ENCODE measurements at places on chromosomes 2 and 18. TPM values are rescaled to one million over a fixed set of nuclear protein-coding genes. Genes with fewer than 3 reads are reported as not detected.

PDCD1 gene
- total RNA-seq, result 0.22 TPM

- H3K4me3 ChIP-seq, result no peak overlapping the region
- no peaks in the 10 kb centered on the region for H3K27me3 ChIP-seq
- no peak for DNase-seq
- peaks cover 10% of the 10 kb centered on the region for H3K4me1 ChIP-seq
- no peaks in the 10 kb centered on the region for H3K36me3 ChIP-seq
- no peak overlapping the region for H3K27ac ChIP-seq
These were observed 19.0 kb upstream of the DUSP19 start for GRCh38 chr2:183059561-183059960.

GRCh38 chr2:195392446-195393336, 264.3 kb upstream of the SLC39A10 start:
- no peak for DNase-seq
- H3K27me3 ChIP-seq, result no peaks in the 10 kb centered on the region
- H3K4me3 ChIP-seq, result no peak overlapping the region

DNA sequence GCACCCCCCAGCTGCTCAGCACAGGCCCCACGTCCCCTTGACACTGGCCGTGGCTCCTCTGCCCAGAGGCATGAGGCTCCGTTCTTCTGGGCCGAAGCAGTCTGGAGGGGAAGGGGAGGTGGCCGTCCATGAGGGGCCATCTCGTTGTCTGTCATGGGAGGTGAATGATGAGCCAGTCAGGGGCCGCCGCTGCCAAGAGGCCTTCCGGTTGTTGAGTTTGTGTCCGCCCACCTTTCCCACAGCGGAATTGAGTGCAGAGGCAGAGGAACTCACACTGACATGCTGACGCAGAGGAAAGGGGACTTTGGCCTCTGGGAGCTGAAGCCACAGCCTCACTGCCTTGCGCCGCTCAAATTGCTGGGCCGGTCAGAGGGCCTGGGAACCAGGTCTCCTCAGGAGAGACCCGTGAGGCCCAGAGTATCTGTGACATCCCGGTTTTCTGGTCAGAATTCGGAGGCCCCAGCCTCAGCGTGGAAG, 268.4 kb downstream of the ATAD2B start:
- H3K27ac ChIP-seq, result no peak overlapping the region
- no peak overlapping the region for H3K4me3 ChIP-seq
- H3K36me3 ChIP-seq, result no peaks in the 10 kb centered on the region
- H3K27me3 ChIP-seq, result no peaks in the 10 kb centered on the region

- H3K4me1 ChIP-seq, result 0 out of 2 replicates have a peak, but pooled peaks cover 2% of the 10 kb centered on the region
- no peak overlapping the region for H3K4me3 ChIP-seq
- no peak for DNase-seq
- no peaks in the 10 kb centered on the region for H3K27me3 ChIP-seq
These were observed 84.0 kb downstream of the USP40 start for GRCh38 chr2:233482616-233483015.

TMEM178A gene
- total RNA-seq, result 1.3 TPM

DNA sequence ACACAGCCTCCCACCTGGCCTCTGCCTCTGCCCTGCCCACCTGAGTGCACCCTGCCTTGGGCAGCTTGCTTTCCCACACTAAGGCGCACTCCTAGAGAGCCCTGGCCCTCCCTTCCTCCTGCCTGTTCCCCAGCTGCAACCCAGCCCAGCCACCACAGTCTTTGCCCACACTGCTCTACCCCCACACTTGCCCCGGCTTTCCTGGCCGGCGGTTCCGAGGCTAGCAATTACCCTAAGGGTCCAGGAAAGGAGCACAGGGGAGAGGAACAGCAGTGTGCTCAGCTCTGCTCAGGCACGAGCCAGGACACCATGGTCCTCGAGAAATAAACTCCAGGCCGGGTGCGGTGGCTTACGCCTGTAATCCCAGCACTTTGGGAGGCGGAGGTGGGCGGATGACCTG, 237.8 kb upstream of the RAB6C start:
- H3K27ac ChIP-seq, result no peak overlapping the region
- no peaks in the 10 kb centered on the region for H3K36me3 ChIP-seq
- H3K27me3 ChIP-seq, result peaks cover 9% of the 10 kb centered on the region
- H3K4me3 ChIP-seq, result no peak overlapping the region
- DNase-seq, result no peak
- no peaks in the 10 kb centered on the region for H3K4me1 ChIP-seq

- H3K27me3 ChIP-seq, result no peaks in the 10 kb centered on the region
- no peak overlapping the region for H3K4me3 ChIP-seq
- DNase-seq, result no peak
- H3K27ac ChIP-seq, result no peak overlapping the region
These were observed 53.3 kb upstream of the COL5A2 start for GRCh38 chr2:189232759-189233406.

DNA sequence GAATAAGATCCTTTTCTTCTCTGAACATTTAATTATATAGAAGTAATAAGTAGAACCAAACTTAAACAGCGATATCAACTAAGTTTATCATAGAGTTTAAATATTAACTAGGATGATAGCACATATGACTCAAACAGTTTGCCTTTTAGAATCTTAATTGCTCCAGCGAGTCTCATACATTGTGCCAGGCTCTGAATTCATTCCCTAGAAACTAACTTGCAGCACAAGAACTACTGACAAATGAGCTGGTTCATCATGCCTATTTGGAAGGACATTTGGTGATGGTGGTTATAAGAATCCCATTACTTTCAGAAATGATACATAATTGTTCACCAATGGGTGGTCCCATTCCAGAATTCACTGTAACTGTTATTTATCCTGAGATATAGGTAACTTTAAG, 1026.6 kb upstream of the DDX18 start:
- no peak overlapping the region for H3K4me3 ChIP-seq
- H3K27ac ChIP-seq, result no peak overlapping the region
- no peak for DNase-seq
- H3K4me1 ChIP-seq, result no peaks in the 10 kb centered on the region

DNA sequence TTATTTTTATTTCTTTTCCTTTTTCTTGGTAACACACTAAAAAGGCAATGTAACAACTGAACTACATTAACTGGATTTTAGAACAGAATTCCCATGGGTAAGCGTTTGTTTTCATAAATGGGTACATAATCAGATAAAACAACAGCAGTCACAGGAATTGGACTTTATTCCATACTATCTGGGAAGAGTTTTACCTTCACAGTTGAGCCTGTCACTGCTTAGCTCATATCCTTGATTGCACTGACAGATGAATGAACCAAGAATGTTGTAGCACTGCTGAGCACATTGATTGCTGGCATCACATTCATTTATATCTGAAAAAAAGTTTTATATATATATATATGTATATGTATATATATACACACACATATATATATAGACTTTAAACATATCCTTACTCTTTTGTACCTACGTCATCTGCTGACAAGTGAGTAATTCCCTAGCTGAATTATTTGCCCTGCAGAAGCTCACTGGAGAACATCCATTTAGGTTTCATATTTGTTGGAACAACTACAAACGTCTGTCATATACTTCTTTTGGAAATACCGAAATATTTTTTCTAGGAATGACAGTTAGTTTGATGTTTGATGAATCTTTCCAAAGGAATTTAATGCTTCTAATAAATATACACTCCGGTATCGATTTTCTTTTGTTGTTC, 47.0 kb downstream of the EFEMP1 start:
- no peaks in the 10 kb centered on the region for H3K4me1 ChIP-seq
- no peaks in the 10 kb centered on the region for H3K27me3 ChIP-seq
- no peak overlapping the region for H3K4me3 ChIP-seq
- no peak overlapping the region for H3K27ac ChIP-seq

DNA sequence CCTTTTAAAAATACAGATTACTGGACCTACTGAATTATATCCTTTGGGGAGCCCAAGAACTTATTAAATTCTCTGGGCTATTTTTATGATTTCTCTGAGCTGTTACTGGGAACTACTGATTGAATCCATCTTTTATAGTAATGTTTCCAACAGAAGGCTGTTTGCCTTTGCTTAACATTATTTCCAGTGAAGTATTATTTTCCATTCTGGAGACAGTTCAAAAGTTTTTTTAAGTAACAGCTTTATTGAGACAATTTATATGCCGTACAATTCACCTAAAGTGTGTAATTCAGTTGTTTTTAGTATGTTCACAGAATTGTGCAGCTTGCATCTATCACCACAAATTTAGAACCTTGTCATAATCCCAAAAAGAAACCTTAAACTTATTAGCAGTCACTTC, 100.6 kb downstream of the BABAM2 start:
- H3K4me3 ChIP-seq, result no peak overlapping the region
- H3K27me3 ChIP-seq, result no peaks in the 10 kb centered on the region

PAX3 gene
- total RNA-seq, result not detected

DNA sequence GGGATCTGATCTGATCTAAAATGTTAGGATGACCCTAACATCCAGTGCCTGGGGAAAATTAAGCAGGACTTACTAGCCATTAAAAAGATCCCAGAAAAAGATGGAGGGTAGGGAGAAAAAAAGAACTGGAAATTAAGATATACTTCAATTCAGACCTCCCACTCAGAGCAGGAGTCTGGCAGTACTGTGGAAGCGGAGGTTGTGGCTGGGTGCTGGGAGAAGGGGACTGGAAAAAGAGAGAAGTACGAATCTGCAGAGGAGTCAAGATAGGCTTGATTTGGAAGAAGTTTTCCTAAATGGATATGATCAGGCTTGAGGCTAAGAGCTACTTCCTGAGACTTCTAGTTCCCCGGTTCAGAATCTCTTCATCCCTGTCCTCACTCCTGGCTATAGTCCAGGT, 33.5 kb upstream of the IHH start:
- no peak overlapping the region for H3K4me3 ChIP-seq
- H3K4me1 ChIP-seq, result no peaks in the 10 kb centered on the region
- DNase-seq, result no peak

CFAP65 gene
- 0.52 TPM for total RNA-seq

BUB1 gene
- 80.2 TPM for total RNA-seq

TTN gene
- total RNA-seq, result 0.05 TPM

GRCh38 chr2:188610050-188610444, 318.4 kb downstream of the GULP1 start:
- DNase-seq, result no peak
- no peaks in the 10 kb centered on the region for H3K36me3 ChIP-seq
- H3K27me3 ChIP-seq, result no peaks in the 10 kb centered on the region
- no peak overlapping the region for H3K27ac ChIP-seq
- H3K4me3 ChIP-seq, result no peak overlapping the region

- DNase-seq, result no peak
- H3K4me1 ChIP-seq, result no peaks in the 10 kb centered on the region
- H3K27me3 ChIP-seq, result no peaks in the 10 kb centered on the region
- no peaks in the 10 kb centered on the region for H3K36me3 ChIP-seq
- H3K27ac ChIP-seq, result no peak overlapping the region
These were observed 304.7 kb upstream of the SYT4 start for GRCh38 chr18:43581936-43582519.
